ENCODE measurements at places on chromosomes 4 and X.

DNA sequence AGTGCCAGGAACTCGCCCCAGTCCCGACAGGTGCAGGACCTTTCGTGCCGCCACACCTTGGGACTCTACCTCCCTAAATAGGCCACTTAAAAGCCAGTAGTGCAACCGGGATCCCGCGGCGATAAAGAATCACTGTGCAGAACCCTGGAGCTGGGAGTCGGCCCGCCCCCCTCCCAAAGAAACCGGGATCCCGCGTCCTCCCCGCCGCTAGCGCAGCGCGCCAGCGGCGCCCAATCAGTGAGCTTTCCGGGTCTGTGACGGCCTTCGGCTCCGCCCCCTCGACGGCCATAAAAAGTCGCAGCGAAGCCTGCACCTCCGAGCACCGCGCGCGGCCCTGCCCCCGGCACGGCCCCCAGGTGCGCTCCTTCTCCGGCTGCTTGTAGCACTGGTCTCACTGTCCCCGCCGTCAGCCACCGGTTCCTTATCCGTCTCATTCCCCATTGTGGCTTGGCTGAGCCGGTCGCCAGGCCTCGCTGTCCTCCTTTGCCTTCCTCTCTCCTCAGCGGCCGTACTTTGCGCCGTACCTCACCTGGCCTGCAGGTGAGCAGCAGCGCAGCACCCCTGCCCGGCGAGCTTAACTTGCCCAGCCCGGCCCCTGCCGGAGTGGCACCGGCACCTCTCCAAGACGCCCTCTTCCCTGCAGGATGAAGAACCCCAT lies at the start of gene LRAT:
LRAT (plus strand) TSS at position 318 of the 658 bp plus-strand sequence; CDS start at position 645, 327 bp downstream.
- peak; percentile 48 for DNase-seq

DNA sequence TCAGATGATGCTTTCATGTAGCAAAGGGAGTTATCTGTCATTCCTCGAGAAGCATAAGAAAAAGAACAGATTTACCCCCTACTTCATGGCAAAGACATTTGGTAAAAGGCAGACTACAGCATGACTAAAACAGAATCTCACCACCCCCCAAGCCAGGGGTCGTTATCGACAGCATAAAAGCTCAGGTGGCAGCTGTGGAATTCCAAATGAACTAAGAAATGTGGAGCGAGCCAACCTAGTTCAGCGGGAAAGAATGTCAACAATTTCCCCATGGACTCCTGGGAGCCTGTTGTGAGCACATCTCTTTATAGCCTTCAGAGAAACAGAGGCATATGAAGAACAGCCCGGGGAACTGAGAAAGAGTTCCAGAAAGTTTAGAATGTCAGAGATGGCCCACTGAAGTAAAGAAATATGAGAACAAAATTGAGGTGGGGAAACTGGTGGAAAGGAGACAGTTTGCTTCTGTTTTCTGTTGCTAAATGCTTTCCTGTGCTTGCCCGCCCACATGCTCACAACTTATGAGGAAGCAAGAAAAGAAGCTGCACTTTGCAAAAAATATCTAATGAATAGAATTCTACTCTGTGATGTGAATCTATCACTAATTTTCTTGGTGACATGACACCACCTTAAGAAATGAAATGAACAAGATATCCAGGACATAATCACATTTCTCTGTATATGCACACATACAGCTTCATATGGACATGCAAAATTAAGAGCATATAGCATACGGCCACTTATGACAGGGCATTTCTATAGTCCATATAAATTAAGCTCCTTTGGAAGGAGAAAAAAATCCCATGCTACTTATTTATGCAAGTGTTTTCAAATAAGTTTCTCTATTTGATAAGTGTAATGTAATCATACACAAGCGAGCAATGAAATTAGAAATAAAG lies 135.3 kb upstream of the MID1 start:
- peak; percentile 44 for DNase-seq

GRCh38 chr4:7759216-7759615 lies 180.4 kb downstream of the AFAP1 start:
- DNase-seq, result peak; percentile 55

GRCh38 chr4:114272226-114272625 lies 292.8 kb upstream of the ARSJ start:
- no peak for DNase-seq

- no peak for DNase-seq
Measured at GRCh38 chr4:80841587-80842281, 188.8 kb upstream of the BMP3 start.

GRCh38 chr4:60989141-60989540 lies 211.0 kb upstream of the ADGRL3 start:
- DNase-seq, result no peak

GRCh38 chrX:71301195-71301924 lies at the start of gene ITGB1BP2:
TSS of gene ITGB1BP2 (plus strand) at chrX:71301750. CDS start at chrX:71301807, 57 bp downstream.
- peak; percentile 42 for DNase-seq

DNA sequence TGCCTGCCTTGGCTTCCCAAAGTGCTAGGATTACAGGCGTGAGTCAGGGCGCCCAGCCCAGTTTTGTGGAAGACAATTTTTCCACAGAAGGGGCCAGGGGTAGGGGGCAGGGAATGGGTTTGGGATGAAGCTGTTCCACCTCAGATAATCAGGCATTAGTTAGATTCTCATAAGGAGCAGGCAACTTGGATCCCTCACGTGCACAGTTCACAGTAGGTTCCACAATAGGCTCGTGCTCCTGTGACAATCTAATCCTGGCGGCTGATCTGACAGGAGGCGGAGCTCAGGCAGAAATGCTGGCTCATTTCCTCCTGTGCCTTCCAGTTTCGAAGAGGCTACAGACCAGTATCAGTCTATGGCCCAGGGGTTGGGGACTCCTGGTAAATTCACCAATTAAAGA lies 491.6 kb upstream of the AADAT start:
- DNase-seq, result no peak

GRCh38 chr4:89497517-89498308 lies 190.1 kb upstream of the GPRIN3 start:
- DNase-seq, result no peak

- peak; percentile 6 for DNase-seq
Measured at GRCh38 chr4:6134612-6135220, 65.6 kb downstream of the JAKMIP1 start.

DNA sequence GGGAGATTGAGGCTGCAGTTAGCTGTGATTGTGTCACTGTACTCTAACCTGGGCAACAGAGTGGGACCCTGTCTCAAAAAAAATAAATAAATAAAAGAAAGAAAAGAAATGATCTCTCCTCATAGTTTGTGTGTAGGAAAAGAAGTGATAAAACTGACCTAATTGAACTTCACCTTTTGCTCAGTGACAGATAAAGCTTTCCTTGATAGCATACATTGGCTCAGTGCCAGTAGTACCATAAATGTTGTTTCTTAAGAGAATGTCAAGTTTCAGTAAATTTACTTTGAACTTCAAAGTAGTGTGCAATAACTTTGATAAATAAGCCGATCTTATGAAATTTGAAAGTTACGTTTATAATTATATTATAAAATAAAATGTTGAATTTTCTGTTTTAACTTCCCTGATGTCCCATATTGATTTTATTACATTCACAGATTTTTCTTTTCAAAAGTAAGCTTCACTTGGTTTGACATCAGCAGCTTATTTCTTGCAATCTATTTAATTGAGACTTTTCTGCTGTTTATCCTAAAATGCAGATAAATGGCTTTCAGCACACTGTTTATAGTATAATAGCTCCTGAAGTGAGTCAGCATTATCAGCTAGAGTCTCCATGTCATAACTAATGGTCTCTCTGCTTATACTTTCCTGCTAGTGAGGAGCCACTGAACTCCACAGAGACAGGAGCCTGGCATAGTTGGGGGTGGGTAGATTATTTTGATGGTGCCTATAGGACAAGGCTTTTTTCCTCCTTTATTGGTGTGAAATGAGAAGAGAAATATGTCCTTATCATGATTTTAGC lies 330.1 kb downstream of the BMPR1B start:
- no peak for DNase-seq

Data from suppressor macrophage (primary cell).